ENCODE measurements at places on chromosomes 7 and 10.

- no peak for DNase-seq
Observed at GRCh38 chr10:34650156-34650555, 164.9 kb downstream of the PARD3 start.

GRCh38 chr7:24869572-24869971 is 110.4 kb downstream of the OSBPL3 start:
- peak; percentile 74 for DNase-seq

DNA sequence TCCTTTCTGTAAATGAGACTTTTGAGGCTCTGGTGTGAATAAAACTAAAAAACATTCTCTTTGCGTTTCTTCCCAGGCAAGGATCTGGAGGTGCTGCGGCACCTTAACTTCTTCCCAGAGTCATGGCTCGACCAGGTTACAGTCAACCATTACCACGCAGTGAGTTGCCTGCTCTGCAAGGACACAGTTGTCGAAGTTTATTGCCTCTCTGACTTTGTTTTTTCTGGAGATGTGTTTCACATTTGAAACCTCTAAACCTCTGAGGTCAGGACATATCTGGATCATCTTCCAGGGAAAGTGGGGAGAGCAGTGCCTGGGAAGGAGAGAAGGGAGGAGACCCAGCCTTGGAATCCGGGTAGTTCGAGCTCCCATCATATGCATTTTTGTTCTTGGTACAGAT is 43.4 kb upstream of the PLEKHA1 start:
- DNase-seq = no peak

DNA sequence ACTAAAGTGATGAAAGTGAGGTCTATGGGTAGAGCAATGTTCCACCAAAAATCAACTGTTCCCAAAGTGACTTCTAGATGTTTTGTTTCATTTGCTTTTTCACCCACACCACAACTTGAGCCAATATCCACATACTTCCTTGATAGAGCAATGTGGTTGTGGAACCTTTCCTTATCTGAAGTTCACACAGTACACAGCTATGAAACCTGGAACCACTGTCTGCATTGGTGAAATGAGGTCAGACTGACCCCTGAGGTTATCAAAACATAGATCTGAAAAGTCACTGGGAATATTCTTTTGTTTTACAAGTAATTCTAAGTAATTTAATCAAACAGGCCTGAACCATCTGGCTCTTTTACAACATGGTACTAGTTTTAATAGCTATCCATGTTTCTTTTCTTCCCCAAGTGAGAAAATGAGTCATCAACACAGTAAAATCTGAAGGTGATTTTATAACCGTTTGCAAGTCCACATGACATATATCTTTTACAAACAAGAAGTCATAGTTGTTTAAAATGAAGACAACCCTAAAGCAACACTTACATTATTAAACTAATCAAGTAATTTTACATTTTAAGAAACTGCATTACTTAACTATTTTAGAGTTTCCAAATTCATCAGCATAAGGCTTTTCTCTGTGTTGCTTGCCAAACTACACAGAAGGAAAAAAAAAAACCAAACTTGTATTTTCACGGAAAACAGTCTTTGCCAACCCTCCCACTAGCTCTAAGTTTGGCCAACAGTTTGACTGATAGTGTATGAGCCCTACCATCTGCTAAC is 80.3 kb downstream of the LRRC17 start:
- peak; percentile 82 for DNase-seq

DNA sequence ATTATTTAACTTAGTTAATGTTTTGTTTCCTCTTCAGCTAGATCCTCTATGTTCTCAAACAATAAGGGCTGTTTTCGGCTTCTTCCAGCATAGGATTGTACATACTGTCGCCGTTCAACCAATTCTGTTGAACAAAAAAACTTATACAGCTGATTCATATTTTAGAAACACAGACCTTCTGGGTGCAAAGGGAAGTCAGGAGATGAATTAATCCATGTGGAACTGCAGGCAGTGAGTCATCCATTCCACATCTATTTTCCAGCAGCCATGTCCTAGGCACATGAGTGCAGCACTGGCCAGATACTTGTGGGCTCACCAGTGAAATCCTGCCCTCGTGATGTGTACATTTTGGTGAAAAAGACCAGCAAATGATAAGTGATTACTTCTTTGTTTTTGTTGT is 163.2 kb downstream of the JAZF1 start:
- peak; percentile 66 for DNase-seq

GRCh38 chr10:102634686-102635085 is 9.6 kb upstream of the TRIM8 start:
- DNase-seq = peak; percentile 24
